ENCODE measurements at places on chromosomes 1 and 21.
A peak's percentile ranks its signal among the peaks of the same experiment; 100 is the strongest.

- no peak for DNase-seq
Measured at GRCh38 chr1:182215764-182216163, 154.3 kb upstream of the ZNF648 start.

GRCh38 chr1:216566641-216567205, 143.5 kb upstream of the USH2A start:
- no peak for DNase-seq

DNA sequence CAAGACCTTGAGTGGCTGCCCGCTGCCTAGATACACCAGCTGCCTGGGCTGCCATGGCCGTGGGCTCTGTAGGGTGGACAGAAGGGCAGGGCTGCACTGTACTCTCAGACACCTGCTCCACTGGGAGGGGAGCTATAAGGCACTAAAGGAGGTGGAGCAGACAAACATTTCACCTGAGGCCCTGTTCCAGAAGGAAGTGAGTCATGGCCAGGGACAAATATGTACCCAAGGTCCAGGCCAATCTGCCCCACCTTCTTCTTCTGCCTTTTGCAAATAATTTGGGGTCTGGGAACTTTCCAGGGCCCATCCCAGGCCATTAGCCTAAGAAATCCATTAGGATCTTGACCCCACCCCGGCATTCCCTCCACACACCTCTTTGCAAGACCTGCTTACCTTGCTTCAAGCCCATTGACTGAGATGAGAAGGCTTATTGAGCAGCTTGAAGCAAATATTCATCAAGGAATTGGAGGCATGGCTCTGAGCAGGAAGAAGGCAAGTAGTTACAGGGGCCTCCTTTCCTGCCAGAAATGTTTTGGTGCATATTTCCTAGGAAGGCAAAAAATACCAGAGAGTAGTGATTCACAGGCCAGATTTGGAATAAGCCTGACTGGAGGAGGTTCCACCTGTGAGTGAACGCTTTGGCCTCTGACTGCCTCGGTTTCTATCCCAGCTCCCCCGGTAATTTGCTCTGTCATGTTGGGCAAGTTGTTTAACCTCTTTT, at the start of gene CAPN8:
Gene CAPN8, minus strand, starts transcription at position 110 of the 721 bp plus-strand sequence. Its CDS starts 55 bp downstream, at position 55.
- DNase-seq = no peak

DNA sequence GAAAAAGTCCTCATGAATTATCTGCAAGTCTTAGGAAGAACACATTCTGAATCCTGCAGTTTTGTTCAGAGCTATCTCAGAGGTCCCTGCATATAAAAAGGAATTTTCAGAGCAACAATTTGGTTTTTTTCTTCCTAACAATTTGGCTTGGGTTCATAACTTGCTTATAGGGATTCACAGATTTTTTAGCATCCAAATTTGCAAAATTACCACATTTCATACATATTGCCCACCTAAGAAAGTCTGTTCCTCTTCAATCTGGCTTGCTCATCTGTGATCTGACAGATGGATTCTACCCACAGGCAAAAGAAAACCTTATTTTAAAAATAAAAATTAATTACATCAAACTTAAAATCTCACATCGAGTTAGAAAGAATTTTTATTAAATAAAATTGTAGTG, 714.4 kb upstream of the NCAM2 start:
- DNase-seq = no peak

- peak; percentile 71 for DNase-seq
Measured at GRCh38 chr1:37477198-37477931, 3.0 kb downstream of the ZC3H12A start.

DNA sequence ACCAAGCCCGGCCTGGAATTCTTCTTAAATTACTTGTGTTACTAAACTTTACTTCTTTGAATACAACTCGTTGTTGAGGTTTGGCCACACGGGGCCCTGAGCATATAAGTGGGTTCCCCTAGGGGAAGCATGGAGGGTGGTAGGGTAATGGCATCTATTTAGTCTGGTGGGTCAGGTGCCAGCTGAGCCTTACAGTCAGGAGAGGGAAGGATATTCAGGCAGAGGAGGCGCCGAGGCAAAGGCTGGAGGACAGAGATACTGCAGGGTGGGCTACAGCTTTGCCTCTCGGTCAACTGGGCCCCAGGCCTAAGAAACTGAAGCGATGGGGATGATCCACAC, 424 bp upstream of the NECAP2 start:
- DNase-seq = no peak

- DNase-seq = no peak
Measured at GRCh38 chr1:245938046-245938435, 569.0 kb downstream of the SMYD3 start.

DNA sequence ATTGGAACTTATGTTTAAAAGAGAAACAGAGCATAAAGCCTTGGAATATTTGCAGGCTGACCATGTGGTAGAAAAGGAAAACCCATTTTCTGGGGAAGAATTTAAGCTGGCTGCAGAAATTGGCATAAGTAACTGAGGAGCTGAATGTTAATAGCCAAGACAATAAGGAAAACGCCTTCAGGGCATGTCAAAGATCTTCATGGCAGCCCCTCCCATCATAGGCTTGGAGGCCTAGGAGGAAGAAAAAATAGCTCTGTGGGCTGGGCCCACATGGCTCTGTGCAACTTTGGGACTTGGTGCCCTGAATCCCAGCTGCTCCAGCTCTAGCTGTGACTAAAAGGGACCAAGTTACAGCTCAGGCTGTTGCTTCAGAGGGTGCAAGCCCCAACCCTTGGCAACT, 51.5 kb downstream of the CTH start:
- DNase-seq = no peak

- no peak for DNase-seq
Measured at GRCh38 chr1:95247607-95248006, 13.6 kb downstream of the RWDD3 start.
